ENCODE measurements at places on chromosomes 5 and 9. TPM values are rescaled to one million over a fixed set of nuclear protein-coding genes. Genes with fewer than 3 reads are reported as not detected.

TSLP gene
- 1.1 TPM for polyA plus RNA-seq

SLC34A3 gene
- polyA plus RNA-seq: not detected

PCDHGC3 gene
- polyA plus RNA-seq: 246 TPM

GRK6 gene
- polyA plus RNA-seq: 26.9 TPM

SLC35D2 gene
- polyA plus RNA-seq: 8.8 TPM

EXD3 gene
- polyA plus RNA-seq: 12.0 TPM

MEGF10 gene
- polyA plus RNA-seq: 7.4 TPM

C9orf153 gene
- polyA plus RNA-seq: not detected

IPO11 gene
- polyA plus RNA-seq: 12.7 TPM

OR1Q1 gene
- polyA plus RNA-seq: not detected

HTR1A gene
- 0.24 TPM for polyA plus RNA-seq

MUSK gene
- not detected for polyA plus RNA-seq

OR1J2 gene
- not detected for polyA plus RNA-seq

SPATA6L gene
- 1.0 TPM for polyA plus RNA-seq

PLEKHG4B gene
- 23.0 TPM for polyA plus RNA-seq

GNAQ gene
- 32.0 TPM for polyA plus RNA-seq

CARD9 gene
- polyA plus RNA-seq: 0.58 TPM
